Stimulated activated CD4-positive, alpha-beta T cell treated with anti-CD3 and anti-CD28 coated beads, Interleukin-2, amount 100 ng/mL, for 24 hours (primary cell): ENCODE measurements at places on chromosomes 1 and 21.

GRCh38 chr1:37570528-37571334, 14.0 kb downstream of the DNALI1 start:
- DNase-seq = no peak

GRCh38 chr1:24141311-24141997, 1.5 kb downstream of the IL22RA1 start:
- no peak for DNase-seq

- no peak for DNase-seq
These were observed 10.9 kb downstream of the LRRC71 start for GRCh38 chr1:156931211-156931952.

DNA sequence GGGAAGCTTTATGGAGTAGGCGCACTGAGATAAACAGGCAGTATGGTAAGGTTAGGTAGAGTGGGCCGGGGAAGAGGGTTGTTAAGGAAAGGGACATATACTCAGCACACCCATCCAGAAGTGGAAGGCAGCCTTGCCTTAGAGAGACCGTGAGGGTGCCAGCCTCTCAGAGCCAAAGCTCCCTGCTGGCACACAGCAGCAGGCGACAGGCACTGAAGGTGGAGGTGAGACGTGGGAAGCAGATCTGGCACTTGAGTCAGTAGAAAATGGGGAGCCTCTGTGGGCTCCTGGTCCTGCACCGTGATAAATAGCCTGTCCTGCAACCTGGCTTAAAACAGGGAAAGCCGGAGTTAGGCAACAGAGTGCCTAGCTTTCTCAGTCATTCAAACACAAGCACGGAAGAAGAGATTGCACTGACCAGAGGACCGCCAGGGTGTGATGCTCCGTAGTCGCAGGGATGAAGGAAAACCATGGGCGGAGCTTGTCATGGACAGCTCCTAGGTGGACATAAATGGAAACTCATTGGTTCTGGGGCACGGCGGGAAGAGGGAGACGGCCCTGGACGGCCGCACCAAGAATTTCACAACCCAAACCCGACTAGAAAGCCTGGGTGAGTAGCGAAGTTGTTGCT, 15.5 kb downstream of the KCNK1 start:
- DNase-seq = no peak

DNA sequence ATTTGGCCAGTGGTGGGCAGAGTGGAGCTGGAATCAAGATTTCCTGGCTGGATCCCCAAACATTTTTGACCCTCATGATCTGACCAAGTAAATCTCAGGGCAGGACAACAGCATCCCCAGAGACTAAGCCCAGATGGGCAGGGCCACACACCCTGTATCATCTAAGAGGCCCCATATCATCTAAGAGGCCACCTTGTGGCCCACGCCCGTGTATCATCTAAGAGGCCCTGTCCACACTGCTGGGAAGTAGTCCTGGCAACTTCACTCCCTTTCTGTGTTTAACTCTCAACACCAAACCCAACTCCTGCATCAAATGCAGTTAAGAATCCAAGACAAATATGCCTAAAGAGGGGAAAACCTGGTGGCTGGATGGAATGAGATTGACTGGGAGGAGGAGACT, 81.6 kb upstream of the SSX2IP start:
- DNase-seq = no peak

- no peak for DNase-seq
These were observed 44.8 kb downstream of the USP25 start for GRCh38 chr21:15774590-15774989.

- DNase-seq = no peak
These were observed 41.4 kb downstream of the TARBP1 start for GRCh38 chr1:234437423-234438171.

DNA sequence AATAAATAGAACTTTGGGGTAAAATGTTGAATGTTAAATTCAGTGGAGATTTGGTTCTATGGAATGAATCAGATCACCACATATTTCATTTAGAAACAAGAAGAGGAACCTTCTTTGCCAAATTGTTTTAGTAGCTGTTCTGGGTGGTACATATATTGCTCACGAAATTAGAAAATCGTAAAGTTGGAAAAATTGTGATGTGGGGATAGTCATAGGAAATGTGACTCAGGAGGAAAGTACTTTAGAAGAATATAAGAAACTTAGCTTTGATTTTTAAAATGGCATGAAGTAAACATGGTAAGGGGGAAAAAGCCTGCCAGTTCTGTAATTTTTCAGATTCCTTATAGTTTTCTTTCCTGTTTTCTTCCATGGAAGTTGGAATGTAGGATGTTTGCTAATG, 27.4 kb downstream of the RRP15 start:
- no peak for DNase-seq

DNA sequence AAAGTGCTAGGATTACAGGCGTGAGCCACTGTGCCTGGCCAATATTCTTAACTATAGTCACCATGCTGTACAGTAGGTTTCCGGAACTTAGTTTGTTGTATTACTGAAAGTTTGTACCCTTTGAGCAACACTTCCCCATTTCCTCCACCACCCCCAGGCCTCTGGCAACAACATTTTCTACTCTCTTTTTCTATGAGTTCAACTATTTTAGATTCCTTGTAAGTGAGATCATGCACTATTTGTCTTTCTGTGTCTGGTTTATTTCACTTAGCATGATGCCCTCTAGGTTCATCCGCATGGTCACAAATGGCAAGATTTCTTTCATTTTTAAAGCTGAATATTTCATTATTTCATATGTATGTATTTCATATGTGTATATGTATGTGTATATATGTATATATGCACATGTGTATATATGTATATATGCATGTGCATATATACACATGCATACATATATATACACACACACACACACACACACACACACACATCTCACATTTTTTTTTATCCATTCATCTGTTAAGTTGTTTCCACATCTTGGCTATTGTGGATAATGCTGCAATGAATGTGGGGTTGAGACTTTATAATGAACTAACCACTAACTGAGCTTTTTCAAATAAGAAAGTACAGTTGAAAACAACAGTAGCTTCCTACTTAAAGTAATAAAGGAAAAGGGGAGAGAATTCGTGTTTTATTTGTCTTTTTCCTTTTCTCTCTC, 256.8 kb upstream of the C1orf105 start:
- DNase-seq = no peak

DNA sequence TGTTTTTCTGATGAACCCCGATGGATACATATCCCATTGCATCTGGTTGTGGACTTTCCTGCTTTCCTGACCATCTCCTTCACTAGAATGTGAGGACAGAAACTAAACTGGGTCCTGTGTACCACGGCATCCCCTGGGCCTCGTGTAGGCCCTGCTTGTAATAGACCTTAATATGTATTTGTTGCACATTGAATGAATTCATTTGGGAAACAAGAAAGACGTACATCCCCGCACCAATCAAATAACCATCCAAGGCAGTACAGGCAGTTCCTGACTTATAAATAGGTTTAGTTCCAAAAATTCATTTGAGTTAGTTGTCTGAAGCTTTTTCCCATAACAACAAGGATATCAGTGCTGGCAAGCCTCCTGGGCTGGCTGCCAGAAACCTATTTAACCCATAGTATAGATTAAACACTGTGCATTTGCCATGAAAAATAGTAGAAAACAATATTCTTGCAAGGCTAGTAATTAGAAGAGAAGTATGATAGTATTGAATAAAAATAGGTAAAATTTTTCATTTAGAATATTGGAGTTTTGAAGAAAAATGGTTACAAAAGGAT, 81.8 kb upstream of the CD34 start:
- no peak for DNase-seq
